Stromal cell of bone marrow (primary cell): ENCODE measurements at places on chromosomes 3 and 15.

DNA sequence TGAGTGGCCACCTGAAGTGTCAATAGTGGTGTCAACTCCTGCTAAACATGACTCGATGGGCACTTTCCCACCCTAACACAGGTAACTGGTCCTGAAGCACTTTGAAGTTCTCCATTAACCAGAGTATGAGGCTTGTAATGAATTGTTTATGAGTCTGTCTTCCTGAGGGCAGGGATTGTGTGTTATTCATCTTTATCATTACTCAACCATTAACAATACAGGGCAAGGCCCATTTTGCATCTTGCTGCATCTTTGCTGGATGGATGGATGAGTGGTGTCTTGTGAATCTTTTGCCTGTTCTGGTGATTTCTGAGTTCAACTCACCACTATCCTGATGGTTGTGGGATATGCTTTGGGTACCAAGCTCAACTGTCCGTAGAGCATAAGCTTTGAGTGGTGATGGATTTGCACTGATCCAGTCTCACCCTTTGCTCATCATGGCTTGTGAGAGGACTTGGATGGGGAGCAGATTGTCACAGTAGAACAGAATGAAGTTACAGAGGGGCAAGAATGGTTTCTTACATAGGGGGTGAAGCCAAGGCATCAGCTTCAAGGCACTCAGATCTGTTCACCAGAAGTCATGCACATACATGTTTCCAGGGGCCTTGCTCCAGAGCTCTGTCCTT, 22.3 kb upstream of the EPB42 start:
- DNase-seq, result no peak

DNA sequence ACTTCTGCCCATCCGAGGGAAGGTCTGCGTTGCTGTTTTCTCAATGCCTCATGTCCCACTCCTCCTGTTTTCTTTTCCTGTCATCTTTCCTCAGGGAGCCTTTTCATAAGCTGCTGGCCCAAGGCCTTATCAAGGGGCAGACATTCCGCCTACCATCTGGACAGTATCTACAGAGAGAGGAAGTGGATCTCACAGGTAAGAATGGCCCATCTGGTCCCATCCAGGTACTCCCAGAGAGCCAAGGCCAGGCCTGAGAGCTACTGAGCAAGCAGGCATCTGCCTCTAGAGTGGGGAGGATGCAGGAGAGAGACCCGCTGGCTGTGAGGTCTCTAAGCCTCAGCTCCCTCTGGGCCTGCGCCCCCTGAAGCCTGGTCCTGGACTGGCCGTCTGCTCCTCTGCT, 81.5 kb upstream of the LIMD1 start:
- DNase-seq, result no peak

- DNase-seq, result no peak
Observed at GRCh38 chr3:3023111-3023745, 86.9 kb downstream of the IL5RA start.

- no peak for DNase-seq
Observed at GRCh38 chr3:23749609-23750008, 56.1 kb upstream of the UBE2E1 start.

DNA sequence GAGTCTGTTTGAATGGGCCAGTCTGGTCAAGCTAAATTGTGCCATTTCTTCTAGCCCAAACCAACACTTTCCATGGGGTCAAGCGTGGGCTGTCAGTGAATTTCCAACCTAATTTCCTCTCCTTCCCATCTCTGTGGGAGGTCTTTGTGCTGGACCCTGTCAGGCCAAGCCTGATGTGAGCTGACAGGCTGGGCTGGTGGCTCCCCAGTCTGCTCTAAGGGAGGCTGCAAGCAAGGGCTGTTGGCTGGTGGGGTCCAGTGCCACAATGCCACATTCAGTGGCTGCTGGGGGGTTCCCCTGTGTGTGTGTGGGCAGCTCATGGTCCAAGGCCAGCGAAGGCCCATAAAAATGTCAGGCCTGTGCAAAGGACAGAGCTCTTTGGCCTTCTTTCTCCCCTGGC, 216.1 kb downstream of the OPA1 start:
- DNase-seq, result no peak

DNA sequence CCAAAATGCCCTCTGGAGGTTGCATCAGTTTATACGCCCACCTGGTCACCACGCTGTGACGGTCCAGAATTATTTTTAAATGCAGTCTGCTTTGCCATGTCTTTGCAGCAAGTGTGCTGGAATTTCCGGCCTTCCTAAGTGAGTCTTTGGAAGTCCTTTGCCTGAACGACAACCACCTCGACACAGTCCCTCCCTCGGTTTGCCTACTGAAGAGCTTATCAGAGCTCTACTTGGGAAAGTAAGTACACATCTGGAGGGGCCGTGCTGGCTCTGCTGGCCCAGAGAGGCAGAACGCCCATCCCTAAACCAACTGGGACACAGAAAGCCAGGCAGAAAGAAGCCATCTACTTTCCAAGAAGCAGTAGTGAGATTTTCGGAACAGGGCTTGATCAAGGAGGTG, 101.8 kb downstream of the LRRK1 start:
- no peak for DNase-seq

GRCh38 chr15:38389924-38390542, 63.9 kb upstream of the FAM98B start:
- DNase-seq, result no peak

GRCh38 chr3:182259579-182259978, 533.7 kb upstream of the ATP11B start:
- DNase-seq, result peak; percentile 2
